ENCODE measurements at places on chromosomes 1 and 21.

DNA sequence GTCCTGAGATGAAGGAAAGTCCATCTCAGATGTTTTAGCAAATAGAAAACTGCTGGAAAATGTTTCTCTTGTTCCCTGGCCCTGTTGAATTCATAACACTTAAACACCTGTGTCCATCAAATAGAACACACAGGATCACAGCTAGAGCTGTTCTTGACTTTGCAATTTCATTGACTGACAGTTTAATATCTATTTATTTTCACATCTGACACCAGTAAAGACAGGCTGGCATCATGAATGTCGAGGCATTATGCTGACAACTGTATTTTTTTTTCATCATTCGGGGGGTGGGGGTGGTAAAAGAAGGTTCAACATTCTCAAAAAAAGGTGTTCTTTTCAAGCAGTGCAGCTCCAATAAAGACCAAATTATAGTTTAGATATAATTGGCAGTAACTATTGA lies 591.2 kb upstream of the PTBP2 start:
- DNase-seq, result no peak

- no peak for DNase-seq
Measured at GRCh38 chr1:67886076-67886475, 52.8 kb upstream of the GNG12 start.

DNA sequence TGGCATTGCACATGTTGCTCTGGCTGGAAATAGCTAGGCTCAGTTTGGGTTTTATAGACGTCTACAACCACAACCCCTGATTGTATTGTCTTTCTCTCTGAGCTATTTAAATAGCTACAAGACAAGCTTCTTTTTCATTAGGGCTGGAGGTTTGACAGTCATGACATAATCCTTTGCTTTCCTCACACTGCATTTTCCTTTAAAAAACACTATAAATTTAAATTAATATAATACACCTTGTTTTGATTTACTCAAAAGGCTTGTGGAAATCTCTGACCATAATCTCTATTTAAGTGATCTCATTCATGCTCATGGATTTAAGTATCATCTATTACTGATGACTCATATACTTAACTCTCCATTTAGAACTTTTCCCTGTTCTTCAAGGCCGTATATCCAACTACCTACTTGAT lies 50.4 kb upstream of the PTGFR start:
- no peak for DNase-seq

DNA sequence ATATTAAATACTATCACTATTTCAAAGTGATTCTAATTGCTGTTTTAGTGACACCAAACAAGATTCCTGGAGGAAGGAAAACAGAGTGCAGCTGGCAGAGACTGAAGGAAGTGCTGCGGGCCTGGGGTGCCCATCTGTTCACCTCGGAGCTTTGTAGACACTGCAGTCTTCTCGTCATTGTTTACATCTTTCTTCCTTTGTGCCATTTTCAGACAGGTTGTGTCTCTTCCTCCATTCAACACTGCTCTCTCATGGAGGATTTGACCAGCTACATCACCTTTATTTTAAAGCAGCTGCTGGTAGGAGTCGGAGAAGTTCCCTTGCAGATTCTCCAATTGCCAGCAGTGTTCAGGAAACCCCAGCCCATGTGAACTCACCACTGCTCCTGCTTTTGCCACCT lies 37.3 kb downstream of the ABCA4 start:
- no peak for DNase-seq

- no peak for DNase-seq
Measured at GRCh38 chr21:41961753-41962152, 7.9 kb upstream of the C2CD2 start.

DNA sequence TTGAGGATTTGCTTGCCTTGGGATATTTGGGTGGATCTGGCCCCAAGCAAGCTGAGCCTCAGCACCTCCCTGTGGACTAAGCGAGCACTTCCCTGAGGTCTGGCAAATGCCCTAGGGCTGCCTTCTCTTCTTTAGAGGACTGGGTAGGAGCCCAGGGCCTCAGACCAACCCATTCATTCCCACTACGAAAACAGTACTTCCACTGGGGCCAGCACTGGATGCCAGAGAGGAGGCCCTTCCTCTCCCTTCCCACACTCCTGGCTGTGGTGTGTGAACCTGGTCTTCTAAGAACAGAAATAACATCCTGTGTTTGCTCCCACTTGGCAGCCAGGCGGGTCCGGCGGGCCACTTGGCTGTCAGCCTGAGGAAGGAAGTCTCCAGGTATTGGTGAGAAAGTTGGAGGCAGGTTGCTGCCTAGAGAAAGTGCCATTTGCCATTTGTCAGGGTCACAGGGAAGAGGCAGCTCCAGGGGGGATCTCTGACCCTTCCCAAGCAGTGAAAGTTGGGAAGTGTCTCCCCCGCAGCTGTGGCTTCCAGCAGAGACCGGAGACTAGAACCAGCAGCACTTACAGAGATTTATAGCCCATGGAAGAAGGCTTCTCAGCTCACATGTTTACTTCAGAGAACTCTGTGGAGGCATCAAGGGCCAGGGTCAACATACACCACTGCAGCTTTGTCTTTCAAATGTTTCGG lies 323.5 kb downstream of the SIPA1L2 start:
- DNase-seq, result no peak

DNA sequence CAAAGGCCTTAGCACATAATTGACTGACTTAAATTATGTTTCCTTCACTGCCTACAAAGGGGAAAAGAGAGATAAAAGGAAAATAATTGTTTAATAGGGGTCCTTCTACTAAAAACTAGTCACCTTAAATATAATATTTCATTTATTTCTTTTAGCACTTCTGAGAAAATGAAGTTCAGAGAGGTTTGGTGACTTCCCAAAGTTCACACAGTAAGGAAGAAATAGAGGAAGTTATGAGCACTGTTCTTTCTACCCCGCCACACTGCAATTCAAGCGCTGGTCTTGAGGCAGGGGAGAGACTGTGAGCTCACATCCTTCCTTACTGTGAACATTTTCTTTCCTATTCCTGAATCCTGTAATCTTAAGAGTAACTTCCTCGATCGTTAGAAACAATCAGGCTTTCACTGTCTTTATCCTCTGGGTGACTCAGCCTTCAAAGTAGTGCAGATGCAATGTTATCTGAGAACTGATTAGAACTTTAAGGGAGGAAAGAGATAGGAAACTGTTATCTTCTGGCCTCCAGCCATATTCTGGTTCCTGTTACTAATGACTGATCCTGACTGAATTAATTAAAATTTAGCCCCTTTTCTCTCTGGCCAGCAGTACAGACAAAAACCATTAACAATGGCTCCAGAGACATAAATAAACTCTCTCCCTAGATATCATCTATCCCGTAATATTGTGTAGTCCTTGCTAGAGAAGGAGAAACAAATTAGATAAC lies 6.8 kb downstream of the RGS5 start:
- DNase-seq, result no peak

DNA sequence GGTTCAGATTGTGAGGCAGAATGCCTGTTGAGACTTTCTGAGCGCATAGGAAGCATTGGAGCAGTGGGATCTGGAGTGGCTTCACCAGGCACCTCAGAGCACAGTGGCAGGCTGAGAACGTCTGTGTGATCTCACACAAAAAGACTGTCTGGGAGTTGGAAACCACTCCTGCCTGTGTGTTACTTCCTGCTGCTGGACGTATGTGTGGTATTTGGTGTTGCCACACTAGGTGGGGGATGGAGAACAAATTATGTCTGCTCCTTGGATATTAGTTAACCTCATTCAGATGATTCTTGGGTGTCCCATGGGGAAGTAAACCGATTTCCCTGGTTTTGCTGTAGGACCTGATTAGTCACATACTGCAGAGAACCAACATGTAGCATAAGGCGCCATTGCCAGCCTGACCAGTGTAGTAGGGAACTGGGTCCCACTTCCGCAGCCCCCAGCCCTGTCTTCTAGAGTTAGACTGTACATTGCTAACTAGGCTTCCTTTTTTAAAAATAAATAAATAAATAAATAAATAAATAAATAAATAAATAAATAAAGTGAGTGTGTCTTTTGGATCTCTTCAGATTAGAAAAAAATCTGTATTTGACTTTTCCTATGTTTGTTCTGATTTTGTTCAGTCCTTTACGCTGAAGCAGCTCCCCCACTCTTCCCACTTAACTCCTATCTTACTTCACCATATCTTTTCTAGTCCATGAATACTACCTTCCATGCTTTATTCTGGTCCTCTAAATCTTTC lies 26.9 kb downstream of the UCK2 start:
- no peak for DNase-seq

Measured in frontal cortex (tissue), 4 donors.